ENCODE measurements at places on chromosomes 4 and X.

DNA sequence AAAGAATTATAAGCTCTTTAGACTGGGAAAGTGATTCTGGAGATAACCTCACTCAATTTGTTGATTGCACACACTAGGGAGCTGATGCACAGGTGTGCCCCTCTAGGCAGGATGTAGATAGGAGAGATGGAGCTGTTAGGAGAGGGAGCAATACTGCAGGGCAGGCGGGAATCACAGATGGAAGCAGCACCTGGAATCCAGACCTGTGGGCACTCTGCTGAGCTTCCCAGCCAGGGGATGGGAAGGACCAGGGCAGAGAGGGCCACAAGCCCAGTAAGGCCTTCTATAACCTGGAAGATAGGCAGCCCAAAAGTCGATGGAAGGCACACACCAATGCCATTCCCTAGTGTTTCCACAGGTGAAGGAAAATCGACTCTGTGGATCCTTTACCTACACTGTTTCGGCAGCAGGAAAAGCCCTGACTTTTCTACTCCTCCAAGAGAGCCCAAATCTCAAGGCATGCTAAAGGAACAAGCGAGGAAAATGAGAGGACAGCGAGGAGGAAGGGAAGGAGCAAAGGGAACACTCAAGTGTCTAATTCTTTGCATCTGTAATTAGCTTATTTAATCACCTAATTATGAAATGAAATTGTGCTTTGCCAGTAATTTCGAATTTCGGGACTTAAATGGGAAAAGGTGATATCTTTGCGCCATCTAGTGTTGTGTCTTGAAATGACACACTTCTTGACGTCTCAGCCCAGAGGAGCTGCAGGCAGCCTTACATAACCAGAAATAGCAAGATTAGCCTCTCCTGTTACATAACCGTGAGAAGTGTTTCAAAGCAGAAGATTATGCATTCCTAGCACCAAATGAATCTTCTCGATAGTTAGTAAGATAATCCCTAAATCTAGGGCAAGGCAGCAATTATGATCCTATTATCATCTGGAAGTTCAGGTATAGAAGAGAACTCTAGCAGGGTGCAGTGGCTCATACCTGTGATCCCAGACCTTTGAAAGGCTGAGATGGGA lies 31.0 kb upstream of the TLR3 start:
- H3K36me3 ChIP-seq: no peaks in the 10 kb centered on the region
- no peak overlapping the region for H3K4me3 ChIP-seq
- peaks cover 19% of the 10 kb centered on the region for H3K4me1 ChIP-seq
- no peak for DNase-seq
- no peaks in the 10 kb centered on the region for H3K27me3 ChIP-seq
- peak overlapping the region; percentile 40 for H3K27ac ChIP-seq

GRCh38 chrX:103376118-103376978 lies at the start of gene BEX3:
BEX3 (plus strand) TSS chrX:103376538; CDS start chrX:103377522, 984 bp downstream.
- H3K4me3 ChIP-seq: peak within 1 kb of the TSS; percentile 87
- DNase-seq: peak; percentile 70
- H3K36me3 ChIP-seq: no peaks in the 10 kb centered on the region
- peak within 1 kb of the TSS; percentile 88 for H3K27ac ChIP-seq

GRCh38 chr4:74055096-74055495 lies 16.6 kb upstream of the CXCL3 start:
- no peaks in the 10 kb centered on the region for H3K36me3 ChIP-seq
- H3K4me3 ChIP-seq: no peak overlapping the region
- no peak overlapping the region for H3K27ac ChIP-seq
- H3K4me1 ChIP-seq: no peaks in the 10 kb centered on the region
- DNase-seq: no peak
- H3K27me3 ChIP-seq: no peaks in the 10 kb centered on the region

- H3K36me3 ChIP-seq: no peaks in the 10 kb centered on the region
- no peaks in the 10 kb centered on the region for H3K4me1 ChIP-seq
- no peaks in the 10 kb centered on the region for H3K27me3 ChIP-seq
- DNase-seq: no peak
- H3K4me3 ChIP-seq: no peak overlapping the region
Measured at GRCh38 chrX:105745863-105746262, 76.5 kb upstream of the NRK start.

DNA sequence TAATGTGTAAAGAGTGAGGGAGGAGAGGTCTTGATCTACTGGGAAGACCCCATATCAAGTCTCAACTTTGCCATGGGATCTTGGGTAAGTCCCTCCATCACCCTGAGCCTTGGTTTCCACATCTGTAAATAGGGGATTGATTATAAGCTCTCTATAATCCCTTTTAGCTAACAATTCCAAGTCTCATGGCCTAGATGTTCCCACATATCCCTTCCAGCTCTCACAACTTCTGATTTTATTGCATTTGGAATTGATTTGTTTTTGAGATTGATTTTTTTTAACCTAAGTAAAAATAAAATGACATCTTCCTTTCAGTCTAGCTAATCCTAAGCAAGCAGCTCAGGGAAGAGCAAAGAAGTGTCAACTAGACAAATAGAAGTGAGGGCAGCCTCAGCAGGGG lies 29.8 kb downstream of the SMIM20 start:
- H3K4me3 ChIP-seq: no peak overlapping the region
- H3K27me3 ChIP-seq: no peaks in the 10 kb centered on the region
- no peak for DNase-seq
- no peak overlapping the region for H3K27ac ChIP-seq
- no peaks in the 10 kb centered on the region for H3K4me1 ChIP-seq

- no peak overlapping the region for H3K4me3 ChIP-seq
- H3K27me3 ChIP-seq: no peaks in the 10 kb centered on the region
- no peak for DNase-seq
- H3K36me3 ChIP-seq: no peaks in the 10 kb centered on the region
- H3K4me1 ChIP-seq: no peaks in the 10 kb centered on the region
- H3K27ac ChIP-seq: no peak overlapping the region
Measured at GRCh38 chr4:69470561-69470960, 25.1 kb downstream of the UGT2B4 start.

DNA sequence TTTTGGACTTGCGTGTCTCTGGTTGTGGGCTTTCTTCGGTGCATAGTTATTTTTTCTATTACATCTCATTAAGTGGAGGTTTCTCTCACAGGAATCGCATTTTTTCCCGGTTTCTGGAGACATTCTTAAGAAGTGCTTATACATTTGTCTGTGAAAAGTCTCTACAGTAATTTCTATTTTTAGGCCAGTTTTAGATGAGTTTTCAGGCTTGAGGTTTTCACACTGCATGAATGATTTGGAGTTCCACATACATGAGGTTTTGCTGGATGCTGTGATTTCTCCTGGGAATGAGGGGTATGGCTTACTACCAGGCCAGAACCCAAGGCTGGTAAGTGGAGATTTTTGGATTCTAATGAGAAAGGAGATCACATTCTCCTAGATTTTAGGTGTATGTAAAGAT lies 422.6 kb upstream of the SLIT2 start:
- DNase-seq: no peak
- H3K4me3 ChIP-seq: no peak overlapping the region
- H3K36me3 ChIP-seq: no peaks in the 10 kb centered on the region
- H3K27me3 ChIP-seq: no peaks in the 10 kb centered on the region
- H3K4me1 ChIP-seq: no peaks in the 10 kb centered on the region

- H3K27me3 ChIP-seq: no peaks in the 10 kb centered on the region
- no peak overlapping the region for H3K27ac ChIP-seq
- H3K4me1 ChIP-seq: peaks cover 22% of the 10 kb centered on the region
- no peaks in the 10 kb centered on the region for H3K36me3 ChIP-seq
- no peak for DNase-seq
Measured at GRCh38 chr4:146049802-146050201, 111.2 kb upstream of the ZNF827 start.

DNA sequence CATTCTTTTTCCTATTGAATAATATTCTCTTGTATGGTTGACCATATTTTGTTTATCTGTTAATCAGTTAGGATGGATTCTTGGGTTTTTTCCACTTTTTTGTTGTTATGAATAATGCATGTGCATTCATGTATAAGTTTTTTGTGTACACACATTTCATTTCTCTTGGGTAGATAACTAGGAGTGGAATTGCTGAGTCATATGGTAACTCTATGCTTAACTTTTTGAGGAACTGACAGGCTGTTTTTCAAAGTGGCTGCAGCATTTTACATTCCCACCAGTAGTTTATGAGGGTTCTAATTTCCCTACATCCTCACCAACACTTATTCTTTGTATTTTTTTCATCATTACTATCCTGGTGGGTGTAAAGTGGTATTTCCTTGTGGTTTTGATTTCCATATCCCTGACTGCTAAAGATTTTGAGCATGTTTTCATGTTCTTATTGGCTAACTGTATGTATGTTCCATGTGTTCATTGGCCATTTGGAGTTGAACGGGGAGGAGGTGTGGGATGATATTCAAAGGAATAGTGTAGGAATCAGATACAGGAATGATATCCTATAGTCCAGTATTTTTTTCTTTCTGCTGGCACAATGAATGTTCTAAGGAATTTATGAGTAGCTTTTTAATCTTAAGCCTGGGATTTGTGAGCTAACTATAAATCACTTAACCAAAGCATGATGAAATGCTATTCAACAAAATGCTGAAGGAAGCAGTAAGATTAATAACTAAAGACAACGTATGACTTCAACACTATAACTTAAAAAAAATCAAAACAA lies 114.3 kb downstream of the AMELX start:
- H3K27me3 ChIP-seq: no peaks in the 10 kb centered on the region
- no peaks in the 10 kb centered on the region for H3K4me1 ChIP-seq
- no peak overlapping the region for H3K27ac ChIP-seq
- H3K4me3 ChIP-seq: no peak overlapping the region
- H3K36me3 ChIP-seq: no peaks in the 10 kb centered on the region
- DNase-seq: no peak

DNA sequence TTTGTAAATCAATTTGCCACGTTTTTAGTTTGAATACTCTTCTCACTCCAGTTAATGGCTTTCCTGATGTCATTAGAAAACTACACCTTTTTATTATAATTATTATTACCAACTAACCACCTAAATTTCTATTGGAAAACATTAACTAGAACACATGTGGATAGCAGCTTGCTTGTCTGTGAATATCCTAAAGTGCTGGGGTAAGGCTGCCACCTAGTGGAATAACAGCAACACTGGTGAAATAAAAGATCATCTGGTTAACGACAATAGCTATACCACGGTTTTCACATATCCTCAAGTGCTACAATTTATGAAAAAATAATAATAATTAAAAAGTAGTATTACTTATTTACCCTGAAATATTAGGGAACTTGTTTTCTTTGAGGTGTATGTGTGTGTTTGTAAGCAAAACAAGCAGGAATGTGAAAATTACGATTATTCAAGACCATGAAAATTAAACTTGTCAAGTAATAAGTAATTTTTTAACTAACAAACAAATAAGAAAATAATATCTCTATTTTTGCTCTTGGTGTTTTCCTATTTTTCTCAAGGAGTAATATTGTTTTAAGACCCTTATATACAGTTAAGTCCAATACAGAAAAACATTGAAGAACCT lies 130.1 kb upstream of the TECRL start:
- no peaks in the 10 kb centered on the region for H3K27me3 ChIP-seq
- H3K36me3 ChIP-seq: no peaks in the 10 kb centered on the region
- no peak overlapping the region for H3K4me3 ChIP-seq
- no peaks in the 10 kb centered on the region for H3K4me1 ChIP-seq

DNA sequence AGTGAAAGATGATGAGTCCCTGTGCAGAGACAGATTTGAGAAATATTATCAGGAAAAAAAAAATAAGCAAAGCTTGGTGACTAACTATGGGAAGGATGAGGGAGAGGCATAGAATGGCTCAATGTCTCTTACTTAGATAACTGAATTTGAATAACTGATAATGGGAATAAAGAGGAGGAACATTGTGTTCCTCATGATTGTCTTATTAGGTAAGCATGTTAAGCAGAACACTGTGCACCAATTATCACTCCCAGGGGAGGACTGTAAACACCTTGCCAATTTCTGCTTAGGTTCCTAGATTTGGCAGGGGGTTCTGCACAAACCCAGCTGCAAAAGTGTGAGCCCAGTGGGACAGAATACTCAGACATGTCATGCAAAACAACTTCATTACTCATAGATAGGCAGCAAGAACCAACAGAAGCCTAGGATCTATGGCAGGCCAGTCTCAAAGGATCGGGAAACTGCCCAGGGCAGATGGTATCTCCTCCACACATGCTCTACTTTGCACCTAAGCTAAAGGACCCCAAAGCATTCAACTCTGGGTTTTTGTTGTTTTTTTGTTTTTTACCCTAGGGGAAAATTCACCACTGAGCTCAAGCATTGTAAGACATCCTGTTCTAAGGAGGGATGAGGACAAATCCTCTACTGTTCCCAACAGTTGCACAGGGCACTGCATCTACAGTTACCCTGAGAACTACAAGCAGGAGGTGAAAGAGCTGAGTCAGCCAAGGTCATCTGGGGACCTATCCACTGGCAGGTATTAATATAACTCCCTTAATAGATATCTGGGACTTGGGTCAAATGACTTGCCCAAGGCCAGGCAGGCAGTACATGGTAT lies 907.0 kb downstream of the RAPGEF2 start:
- no peaks in the 10 kb centered on the region for H3K36me3 ChIP-seq
- no peaks in the 10 kb centered on the region for H3K4me1 ChIP-seq
- H3K27me3 ChIP-seq: no peaks in the 10 kb centered on the region

GRCh38 chr4:966266-967112 lies 6.9 kb downstream of the DGKQ start:
- peaks cover 9% of the 10 kb centered on the region for H3K4me1 ChIP-seq
- H3K4me3 ChIP-seq: no peak overlapping the region
- H3K27ac ChIP-seq: no peak overlapping the region
- no peak for DNase-seq
- H3K27me3 ChIP-seq: peaks cover 7% of the 10 kb centered on the region

DNA sequence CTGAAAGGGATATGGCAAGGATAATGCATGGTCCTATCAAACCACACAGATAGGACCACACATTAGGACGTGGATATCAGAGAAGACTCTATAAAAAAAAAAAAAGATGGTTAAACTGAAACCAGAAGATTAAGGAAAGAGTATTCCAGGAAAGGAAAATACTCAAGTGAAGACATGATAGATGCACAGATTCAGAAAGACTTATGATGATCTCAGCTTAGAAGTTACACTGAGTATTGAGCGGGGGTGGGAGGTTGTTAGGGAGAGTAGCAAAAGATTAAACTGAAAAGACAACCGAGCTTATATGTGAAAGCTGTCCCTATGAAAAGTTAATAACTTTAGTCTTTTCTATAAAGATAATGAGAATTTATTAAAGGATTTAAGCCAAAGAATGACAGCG lies 211.0 kb upstream of the EMCN start:
- H3K4me3 ChIP-seq: no peak overlapping the region
- no peak for DNase-seq
- no peaks in the 10 kb centered on the region for H3K36me3 ChIP-seq
- no peaks in the 10 kb centered on the region for H3K4me1 ChIP-seq
- no peak overlapping the region for H3K27ac ChIP-seq

DNA sequence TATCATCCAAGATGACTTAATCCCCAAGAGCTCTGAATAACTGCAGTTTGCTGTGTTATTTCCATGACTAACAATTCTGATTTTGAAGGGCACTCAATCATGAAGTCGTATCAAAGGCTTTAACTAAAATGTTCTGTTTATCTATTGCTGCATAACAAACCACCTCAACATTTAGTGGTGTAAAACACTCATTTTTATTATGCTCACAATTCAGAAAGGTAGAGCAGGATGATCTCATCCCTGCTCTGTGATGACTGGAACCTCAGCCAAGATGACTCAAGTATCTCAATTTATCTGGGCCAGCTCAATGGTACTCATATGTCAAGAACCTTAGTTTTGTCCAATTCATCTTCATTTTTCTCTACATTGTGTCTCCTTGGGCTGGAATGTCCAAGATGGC lies 451.1 kb downstream of the PPARGC1A start:
- H3K4me1 ChIP-seq: no peaks in the 10 kb centered on the region
- no peaks in the 10 kb centered on the region for H3K27me3 ChIP-seq
- no peak overlapping the region for H3K4me3 ChIP-seq
